Putamen (tissue), 1 donor: ENCODE measurements at places on chromosomes 2 and 18.
A peak's percentile ranks its signal among the peaks of the same experiment; 100 is the strongest.

- DNase-seq: no peak
Measured at GRCh38 chr18:38358805-38359657, 793.4 kb upstream of the CELF4 start.

DNA sequence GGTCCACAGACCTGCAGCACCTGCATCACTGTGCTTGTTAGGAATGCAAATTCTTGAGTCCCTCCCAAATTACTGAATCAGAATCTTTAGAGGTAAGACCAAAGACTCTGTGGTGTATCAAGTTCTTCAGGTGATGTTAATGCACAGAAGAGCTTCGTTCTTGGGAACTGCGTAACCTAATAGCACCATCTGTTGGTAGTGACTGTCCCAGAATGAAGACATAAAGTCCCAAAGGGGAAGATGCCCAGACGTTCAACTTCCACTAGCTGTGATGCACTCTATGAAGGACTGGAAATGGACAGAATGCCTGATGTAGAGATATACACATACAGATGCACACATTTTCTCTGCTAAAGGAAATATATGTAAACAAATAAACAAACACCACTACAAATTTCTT, 576.0 kb downstream of the LRP1B start:
- peak; percentile 47 for DNase-seq

DNA sequence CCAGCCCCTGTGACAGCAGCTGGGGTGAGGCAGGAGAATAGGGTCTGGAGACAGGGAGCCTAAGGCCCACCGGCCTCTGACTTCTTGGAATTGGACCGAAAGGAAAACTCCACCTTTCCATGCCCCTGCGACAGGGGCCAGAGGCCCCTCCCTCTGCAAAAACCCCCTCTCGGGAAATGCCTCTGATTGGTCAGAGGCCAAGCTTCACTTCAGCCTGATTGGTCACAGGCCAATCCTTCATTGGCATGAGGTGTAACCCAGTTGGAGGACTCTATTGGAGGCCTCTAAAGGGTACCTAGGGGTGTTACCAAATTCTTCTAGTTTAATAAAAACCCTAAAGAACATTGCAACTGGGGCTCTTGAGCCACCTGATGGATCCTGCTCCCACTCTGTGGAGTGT, 5.7 kb upstream of the ACKR3 start:
- no peak for DNase-seq

- no peak for DNase-seq
Measured at GRCh38 chr2:74281141-74281975, 61.9 kb downstream of the SLC4A5 start.

DNA sequence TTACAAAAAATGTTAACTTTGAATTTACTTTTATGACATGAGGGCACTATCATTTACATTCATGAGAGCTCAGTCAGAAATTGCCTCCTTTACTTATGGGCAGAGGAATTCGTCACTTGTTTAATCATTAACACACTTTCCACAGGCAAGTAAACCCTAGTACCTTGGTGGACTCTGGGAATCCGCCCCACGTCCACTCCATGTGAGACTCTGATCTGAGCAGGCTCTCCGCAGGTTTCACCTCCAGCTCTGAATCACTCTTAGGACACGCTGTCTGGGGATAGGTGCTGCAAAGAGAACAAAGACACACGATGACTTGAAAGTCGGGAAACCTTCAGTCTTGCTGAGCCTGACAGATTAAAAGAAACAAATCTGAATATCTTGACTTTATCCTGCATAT, 73.6 kb downstream of the LPIN2 start:
- DNase-seq: no peak

DNA sequence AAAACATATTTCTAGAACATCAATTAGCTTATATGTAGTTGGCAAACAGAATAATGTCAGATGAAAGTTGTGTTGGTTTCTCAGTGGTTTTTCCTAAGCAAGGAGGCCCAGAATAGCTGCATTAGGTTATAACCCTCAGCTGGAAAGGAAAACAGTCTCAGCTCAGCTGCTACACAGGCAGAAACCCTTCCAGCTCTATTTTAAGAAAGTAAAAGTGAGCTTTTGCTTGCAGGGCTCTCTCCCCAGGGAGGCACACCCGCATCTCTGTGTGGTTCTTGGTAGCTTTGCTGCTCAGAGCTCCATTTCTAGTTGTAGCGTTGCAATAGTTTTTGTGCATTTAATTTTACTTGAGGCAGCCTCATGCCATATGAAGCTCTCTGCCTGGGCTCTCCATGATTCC, 54.6 kb downstream of the PIKFYVE start:
- DNase-seq: peak; percentile 31

GRCh38 chr2:43265421-43265820, 39.0 kb upstream of the ZFP36L2 start:
- no peak for DNase-seq

DNA sequence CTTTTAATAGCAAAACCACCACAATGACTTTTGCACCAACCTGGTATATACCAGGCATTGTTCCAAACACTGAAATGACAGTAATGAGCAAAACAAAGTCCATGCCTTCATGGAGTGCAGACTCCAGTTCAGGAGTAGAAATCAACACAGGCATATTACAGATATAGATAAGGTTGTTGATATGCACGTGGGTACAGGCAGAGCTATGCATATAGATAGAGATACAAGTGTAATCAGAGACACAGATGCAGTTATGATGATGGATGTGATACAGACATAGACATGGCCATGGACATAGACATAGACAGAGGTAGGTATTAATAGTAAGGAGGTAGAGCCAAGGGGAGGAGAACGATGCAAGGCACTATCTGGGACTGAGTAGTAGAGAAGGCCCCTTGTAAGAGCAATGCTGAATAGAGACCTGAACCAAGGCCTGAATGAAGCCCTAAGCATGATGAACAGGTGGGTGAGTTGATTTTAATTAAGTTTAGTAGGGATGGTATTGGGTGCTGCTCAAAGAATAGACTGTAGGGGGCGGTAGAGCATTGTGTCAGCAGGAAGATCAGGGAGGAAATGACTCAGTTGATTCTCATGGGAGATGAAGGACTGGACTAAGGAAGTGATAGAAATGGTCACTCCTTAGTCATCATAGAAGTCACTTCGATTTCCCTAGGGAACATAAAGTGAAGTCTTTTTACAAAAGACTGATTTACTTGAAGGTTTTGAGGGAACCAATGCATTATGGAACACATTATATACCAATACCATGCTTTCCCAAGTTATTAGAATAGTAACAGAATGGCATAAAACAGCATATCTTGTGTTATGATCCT, 39.4 kb downstream of the CMPK2 start:
- no peak for DNase-seq

GRCh38 chr2:98180456-98180855, 93.5 kb downstream of the VWA3B start:
- DNase-seq: no peak

DNA sequence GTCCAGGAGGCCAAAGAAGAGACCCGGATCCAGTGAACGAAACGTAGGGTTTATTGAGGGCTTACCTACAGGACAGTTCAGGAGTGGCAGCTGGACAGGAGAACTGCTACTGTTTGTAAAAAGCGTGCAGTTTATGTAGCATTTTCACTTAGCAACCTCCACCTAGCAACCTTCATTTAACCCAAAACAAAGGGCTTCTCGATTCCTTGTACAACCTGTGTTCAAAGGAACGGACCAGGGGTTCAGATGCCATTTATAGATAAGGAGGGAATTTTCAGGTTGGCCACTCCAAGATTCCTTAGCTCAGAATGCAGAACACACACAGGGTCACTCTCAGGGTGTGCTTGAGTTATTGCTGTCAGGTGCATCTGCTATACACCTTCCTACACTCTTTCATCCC, 65.1 kb upstream of the YWHAQ start:
- no peak for DNase-seq

DNA sequence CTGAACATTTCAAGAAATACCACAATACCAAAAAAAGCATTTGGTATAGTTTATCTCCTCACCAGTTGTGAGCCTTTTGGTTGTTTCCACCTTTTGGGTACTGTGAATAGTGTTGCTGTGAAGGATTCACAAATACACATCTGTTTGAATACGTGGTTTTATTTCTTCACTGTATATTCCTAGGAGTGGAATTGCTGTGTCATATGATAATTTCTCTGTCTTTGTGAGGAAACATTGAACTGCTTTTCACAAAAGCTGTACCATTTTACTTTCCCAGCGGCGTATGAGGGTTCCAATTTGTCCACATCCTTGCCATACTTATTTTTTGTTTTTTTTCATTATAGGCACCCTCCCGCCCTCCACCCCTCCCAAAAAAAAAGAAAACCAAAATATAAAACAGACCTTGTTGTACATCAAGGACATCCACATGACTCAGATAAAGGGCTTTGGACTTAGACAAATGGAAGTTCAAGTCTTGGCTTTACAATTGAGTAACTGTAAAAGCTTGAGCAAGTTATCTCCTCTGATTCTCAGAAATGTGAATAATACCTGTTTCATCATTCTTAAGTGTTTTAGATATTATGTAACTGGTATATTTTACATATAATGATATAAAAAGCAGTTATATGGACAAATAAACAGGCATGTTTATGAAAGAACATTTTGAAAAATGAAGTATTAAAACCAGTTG, 19.0 kb downstream of the UBE2E3 start:
- DNase-seq: no peak

- no peak for DNase-seq
Measured at GRCh38 chr2:32691678-32692077, 63.8 kb downstream of the TTC27 start.

DNA sequence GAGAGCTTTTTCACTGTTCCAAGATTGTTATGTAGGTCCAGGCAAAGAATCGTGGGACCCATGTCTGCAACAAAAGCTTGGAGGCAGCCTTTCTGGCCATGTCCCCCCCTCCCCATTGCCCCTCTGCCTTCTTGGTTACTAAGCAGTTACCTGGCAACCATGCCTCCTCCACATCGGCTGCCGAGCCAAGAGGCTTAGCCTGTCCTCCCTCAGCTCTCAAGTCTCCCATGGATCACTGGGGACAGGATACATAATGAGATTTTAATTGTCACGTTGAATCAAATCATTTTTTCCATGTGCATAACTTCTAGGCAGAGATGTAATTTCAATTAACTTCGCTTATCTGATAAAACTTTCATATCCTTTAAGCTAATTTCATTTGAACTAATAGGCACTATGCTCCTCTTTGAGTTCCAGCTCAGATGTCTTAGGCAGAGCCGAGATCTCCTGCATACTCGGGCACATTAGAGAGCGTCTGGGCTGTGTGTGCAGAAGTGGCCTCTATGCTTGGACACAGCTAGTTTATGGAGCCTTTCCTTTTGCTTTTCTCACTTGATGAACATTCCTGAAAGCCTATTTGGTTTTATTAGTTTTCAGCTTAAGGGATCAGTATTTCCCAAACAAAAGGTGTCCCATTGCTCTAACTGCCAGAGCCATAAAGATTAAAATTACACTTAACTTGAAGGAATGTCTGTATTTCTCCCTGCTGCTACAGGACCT, 80.7 kb downstream of the LYPD1 start:
- no peak for DNase-seq

DNA sequence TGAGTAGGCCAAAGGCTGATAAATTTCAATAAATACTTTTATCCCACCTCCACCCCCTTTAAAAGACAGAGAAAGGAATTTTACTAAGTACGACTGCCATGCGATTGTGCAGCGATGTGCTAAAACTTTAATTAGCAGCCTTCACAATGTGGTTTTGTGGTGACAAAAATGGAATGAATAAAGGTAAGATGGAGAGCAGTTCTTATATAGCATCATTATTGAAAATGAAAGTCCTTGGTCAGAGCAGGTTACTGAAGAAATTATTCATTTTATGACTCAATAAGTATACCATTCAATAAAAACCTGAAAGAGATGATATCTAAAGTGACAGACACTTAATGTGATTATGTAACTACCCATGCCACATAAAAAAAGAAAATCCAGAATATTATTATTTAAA, 33.2 kb upstream of the MTIF2 start:
- no peak for DNase-seq

DNA sequence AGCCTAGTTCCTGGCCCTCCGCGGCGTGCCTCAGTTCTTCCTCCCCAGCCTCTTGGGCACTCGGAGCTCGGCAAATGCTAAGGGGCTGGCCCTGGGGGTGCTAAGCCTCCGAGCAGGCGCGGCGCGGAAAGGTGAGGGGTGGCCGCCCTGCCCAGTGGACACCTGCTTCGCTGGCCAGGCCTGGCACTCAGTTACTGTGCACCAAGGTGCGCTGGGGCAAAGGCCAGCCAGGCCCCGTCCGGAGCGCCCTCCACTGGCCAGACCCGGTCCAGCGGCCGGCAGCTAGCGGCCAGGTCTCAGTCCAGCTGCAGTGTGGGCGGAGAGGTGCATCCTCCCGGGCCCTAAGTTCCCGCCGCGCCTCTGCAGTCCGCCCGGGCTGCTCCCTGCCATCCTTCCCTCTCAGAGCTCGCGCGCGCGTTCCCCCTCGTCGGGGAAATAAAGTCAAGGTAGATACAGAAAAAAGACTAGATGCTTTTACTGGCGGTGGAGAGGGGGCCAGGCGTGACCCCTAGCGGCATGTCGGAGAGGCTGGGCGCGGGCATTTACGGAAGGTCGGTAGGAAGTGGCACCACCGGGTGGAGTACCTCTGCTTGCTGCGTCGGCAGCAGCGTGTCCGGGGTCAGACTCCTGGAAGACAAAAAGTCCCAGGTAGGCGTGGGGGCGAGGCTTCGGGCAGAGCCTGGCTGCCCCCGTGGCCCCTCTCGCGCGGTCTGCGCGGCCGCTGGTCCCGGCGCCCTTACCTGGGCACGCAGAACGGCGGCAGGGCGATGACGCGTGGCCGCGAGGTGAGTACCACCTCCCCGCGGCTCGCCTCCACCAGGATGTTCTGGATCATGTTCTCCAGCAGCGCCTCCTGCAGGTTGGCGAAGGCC, 9.4 kb upstream of the CRYBA2 start:
- no peak for DNase-seq

GRCh38 chr2:165877565-165878550, 75.7 kb downstream of the TTC21B start:
- no peak for DNase-seq

DNA sequence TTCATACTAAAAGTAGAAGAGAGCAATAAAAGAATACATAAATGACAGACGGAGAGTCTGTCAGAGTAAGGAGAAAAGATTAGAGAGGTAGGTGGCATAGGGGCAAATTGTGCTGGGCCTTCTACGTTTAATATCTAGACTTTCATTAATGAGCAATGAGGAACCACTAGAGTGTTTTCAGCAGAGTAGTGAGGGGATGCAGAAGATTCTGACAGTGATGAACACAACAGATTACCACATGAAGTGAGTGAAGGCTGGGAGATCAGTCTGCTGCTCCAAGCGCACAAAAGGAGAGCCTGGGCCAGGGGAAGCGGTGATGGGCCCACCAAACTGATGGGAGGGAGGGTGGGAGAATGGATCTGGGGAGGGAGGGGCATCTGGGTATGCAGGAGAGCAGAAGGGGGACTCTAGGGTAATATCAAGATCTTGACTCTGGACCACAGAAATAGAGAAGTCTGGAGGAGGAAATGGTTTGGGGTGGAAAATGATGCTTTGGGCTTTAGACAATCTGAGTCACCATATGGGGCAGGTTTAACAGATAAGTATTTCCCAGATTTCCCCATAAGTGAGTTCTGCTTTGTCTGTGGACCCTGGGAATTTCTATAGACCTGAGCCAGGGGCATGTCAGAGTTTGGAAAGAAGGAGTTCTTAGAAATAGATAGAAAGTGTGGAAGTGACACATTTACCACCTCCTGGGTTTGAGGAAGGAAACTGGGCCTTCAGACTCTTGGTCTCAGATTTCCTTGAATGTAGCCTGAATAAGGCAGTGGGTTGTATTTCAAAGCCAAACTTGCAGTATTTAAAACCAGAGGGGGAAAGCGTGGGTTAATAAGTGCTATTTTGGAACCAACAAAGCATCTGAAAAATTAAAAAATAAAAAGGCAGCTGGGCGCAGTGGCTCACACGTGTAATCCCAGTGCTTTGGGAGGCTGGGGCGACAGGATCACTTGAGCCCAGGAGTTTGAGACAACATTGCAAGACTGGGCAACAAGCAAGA, 15.0 kb upstream of the IL1A start:
- DNase-seq: no peak

- peak; percentile 30 for DNase-seq
Measured at GRCh38 chr18:48022531-48023329, 92.3 kb upstream of the SMAD2 start.
